ENCODE measurements at places on chromosomes 6 and 20.

DNA sequence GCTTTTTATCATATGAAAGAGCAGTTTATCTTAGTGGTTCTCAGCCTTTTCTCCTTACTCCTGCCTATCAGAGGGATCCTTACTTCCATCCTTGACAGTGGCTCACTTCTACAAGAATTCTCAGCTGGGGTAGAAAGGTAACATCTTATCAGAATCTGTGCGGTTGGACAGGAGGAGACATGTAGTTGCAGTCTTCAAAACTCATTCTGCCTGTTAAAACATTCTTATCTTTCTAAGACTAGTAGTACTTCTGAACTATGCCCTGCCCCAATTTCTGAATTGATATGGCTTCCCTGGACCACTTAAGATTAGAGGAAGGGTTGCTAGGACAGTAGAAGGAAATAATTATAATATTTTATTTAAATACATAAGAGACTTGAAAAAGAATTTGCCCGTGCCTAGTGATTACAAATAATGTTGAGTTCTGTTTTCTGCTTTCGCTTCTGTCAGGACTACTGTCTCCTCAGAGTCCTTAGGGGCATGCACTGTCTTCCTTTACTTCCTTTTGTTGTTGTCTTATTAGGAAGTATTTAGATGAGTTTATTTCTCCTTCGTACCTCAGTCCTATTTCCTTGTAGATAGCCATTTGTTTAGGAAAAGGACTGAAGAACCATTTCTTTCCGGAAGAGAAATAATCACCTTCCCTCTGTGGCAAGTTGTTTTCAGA lies 24.9 kb downstream of the BLTP3A start:
- no peak for DNase-seq

DNA sequence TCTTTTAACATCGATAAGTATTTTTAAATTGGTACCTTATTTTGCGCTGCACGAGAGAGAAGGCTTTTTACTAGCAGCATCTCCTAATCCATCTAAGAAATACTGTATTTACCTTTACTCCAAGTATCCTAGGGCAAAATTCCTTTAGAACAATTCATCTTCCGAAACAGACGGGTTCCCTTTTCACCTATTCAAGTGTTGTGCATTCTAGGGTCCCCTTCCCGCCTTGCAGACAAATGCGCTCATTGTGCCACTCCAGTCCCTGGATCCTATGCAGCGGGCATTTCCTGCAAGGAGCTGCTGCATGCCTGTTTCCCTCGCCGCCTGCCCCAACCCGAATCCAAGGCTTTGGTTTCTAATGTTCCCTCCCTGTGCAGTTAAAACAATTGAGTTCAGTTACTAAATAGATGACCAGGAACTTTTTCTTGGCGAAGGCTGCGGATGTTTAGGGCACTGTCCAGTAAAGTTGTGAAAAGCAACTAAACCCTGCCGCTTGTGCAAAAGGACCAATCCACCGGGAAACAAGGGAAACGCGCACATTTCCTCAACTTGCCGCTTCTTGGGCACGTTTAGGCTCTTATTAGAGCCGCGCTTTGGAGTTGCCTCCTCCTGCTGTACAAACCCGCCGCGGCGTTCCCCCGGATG lies 556 bp upstream of the SCAF8 start:
- peak; percentile 72 for DNase-seq

DNA sequence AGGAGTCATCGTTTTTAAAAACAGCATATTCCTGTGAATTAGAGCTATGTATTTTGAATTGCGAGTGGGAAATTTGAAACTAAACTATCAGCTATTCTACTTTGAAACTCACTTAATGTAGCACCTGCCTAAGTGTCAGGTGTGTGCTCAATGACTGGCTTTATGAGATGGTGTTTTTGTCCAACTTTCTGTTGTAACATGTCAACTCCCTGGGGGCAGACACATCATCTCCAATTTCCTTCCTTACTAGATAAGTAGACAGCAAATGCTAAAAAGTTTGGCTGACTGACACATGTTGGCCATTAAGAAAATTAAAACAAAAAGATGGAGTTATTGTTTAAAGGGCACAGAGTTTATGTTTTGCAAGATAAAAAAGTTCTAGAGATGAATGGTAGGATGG lies 226.9 kb downstream of the TFAP2B start:
- DNase-seq, result no peak

- no peak for DNase-seq
Measured at GRCh38 chr20:62745279-62745951, 36.8 kb downstream of the NTSR1 start.

DNA sequence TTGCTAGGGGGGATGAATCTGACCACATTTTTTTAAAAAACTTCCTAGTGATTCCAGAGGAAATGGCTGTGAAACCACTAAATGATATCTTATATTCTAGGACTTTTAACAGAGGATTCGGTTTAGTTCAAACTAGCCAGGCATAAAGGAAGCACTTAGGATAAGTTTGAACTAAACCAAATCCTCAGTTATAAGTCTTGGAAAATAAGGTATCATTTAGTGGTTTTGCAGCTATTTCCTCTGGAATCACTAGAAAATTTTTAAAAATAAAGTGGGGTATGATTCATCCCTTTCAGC lies 327.9 kb upstream of the QKI start:
- no peak for DNase-seq

GRCh38 chr6:76843054-76843822 lies 620.1 kb downstream of the HTR1B start:
- no peak for DNase-seq
